Activated naive CD4-positive, alpha-beta T cell (primary cell): ENCODE measurements at places on chromosomes 1 and 21.

- no peak for DNase-seq
These were observed 36.0 kb upstream of the LRRN2 start for GRCh38 chr1:204721373-204722055.

DNA sequence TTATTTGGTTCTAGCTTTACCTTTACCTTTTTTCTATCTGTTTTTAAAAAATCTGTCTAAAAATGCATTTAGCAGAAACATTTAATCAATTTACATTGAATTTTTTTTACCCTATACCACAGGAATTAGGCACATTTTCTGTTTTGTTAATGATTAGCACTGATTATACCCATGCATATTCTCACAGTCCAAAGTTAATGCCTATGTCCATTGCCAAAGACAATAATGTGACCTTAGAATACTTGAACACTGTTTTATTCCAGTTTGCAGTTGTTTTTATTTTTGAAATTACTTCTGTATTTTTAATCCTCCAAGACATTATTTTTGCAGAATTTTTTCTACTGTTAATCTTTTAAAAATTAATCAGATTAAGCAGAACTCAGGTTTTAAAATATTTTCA, 11.0 kb upstream of the AMY2B start:
- DNase-seq, result no peak

- no peak for DNase-seq
These were observed 12.6 kb upstream of the BARHL2 start for GRCh38 chr1:90729504-90730242.

DNA sequence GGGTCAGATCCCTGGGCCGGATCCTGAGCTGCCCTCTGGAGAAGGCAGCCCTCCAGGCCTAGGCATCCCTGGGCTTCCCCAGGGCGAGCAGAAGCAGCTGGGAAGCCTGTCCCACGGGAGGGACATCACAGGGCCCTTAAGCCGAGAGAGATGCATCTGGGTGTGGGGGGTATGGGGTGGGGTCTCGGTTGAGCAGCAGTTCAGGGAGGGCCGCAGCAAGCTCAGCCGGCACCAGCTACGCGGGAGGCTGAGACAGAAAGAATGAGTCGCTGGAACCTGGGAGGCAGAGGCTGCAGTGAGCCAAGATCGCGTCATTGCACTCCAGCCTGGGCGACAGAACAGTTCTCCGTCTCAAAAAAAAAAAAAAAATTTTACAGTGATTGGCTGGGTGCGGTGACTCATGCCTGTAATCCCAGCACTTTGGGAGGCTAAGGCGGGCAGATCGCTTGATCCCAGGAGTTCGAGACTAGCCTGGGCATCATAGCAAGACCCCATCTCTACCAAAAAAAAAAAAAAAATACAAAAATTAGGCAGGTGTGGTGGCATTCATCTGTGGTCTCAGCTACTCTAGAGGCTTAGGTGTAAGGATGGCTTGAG, 37.7 kb downstream of the RRP1 start:
- no peak for DNase-seq

DNA sequence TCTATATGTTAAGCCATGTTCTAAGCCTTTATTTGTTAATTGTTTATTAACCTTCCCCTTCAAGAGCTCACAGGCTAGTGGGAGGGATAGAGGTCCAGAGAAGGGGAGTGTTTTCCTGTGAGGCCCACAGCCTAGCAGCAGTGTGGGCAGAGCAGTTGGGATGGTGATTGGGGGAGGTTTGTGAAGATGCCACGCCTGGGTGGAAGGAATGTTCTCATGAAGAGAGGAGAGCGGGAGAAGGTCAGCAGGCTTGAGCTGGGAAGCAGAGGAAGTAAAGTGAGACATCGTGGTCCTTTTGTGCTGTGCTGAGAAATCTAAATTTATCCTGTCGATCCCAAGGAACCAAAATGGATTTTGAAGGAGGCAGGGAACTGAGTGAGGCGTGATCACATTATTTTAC, 42.6 kb downstream of the TRAPPC10 start:
- DNase-seq, result no peak

DNA sequence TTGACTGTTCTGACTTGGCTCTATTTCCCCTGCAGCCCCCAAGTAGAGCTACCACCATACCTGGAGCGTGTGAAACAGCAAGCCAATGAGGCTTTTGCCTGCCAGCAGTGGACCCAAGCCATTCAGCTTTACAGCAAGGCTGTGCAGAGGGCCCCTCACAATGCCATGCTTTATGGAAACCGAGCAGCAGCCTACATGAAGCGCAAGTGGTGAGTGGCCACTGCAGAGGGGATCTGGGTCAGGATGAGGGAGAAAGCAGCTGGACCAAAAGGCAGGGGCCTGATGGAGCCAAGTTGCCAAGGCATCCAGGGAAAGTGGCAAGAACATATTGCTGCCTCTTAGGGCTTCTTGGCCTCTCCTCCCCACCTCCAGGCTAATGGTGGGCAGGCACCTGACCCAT, 24.1 kb upstream of the TMEM222 start:
- no peak for DNase-seq

- no peak for DNase-seq
These were observed 2.0 kb downstream of the GLUL start for GRCh38 chr1:182389619-182390047.

GRCh38 chr1:206584683-206585082, 27.6 kb downstream of the EIF2D start:
- DNase-seq, result no peak

- DNase-seq, result no peak
These were observed 22.3 kb downstream of the ACP6 start for GRCh38 chr1:147647796-147648633.

GRCh38 chr1:115955228-115955627, 21.1 kb upstream of the SLC22A15 start:
- no peak for DNase-seq

- no peak for DNase-seq
These were observed 8.6 kb upstream of the C1QTNF12 start for GRCh38 chr1:1255078-1255477.

GRCh38 chr1:160942926-160943325, 11.7 kb downstream of the ITLN2 start:
- no peak for DNase-seq

GRCh38 chr1:94755675-94756074, 64.5 kb upstream of the SLC44A3 start:
- DNase-seq, result no peak

- DNase-seq, result no peak
These were observed 35.1 kb upstream of the OLIG2 start for GRCh38 chr21:32990666-32991065.

- DNase-seq, result no peak
These were observed 53.8 kb upstream of the APP start for GRCh38 chr21:26224366-26224765.

DNA sequence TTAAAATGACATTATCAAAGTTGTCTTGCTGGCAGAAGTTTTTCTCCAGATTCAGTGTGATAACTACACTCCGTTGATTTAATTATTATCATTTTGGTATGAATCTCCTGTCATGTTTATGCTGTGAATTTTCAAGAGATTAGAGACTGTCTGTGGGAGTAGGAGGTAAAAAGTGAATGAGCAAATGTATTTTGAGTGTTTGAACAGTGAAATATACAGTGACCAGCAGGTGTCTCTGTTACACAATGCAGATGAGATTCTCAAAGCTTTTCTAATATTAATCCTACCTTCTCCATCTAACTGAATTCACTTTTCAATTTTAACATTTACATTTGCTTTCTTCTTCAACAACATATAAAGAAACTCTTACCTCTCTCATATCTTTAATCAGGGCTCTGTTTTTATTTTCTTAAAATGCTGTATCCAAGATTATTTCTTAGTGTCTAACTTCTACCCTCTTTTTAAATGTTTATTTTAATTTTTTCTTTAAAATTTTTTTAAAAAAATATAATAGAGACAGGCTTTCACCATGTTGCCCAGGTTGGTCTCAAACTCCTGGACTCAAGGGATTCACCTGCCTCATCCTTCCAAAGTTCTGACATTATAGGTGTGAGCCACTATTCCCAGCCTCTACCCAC, 20.9 kb upstream of the HSPA13 start:
- no peak for DNase-seq

DNA sequence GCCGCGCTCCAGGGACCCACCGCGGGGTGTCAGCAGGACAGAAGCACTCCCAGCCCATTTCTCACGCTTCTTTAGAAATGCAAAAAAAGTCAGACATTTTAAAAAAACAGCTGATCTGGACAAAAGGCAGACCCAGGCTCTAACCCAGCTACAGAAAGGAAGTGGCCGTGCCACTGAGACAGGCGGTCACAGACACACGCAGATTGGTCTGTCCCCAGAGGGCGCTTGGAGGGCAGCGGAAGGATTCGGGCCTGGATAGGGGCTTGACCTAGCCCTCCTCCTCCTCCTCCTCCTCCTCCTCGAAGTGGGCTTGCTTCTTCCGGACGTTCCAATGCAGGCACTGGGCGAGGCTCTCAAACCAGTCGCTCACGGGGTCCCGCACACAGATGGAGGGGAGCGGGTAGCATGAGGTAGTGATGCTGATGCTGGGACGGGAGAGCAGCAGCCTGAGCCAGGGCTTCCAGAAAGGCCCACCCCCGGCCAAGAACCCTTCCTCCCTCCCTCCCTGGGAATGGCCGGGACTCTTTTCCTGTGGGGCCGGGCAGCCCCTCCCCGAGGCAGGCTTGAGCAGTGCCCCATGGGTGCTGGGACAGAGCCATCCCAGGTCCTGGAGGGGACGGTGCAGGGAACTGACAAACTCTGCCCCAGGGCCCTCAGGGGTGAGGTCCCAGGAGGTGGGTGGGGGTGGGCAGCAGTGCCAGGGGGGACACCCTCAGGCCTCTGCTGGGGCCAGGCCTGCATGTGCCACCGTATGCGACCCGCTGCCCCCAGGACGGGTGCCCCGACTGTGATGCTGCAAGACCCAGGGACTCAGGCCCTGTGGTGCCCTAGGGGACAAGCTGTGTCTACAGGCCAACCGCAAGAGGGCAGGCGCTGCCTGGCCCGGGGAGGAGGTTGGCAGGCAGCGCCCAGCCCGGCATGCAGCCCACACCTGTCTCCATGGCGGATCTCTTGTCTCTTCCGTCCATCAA, 25.3 kb downstream of the NADK start:
- no peak for DNase-seq

GRCh38 chr1:8351693-8352470, 34.0 kb downstream of the SLC45A1 start:
- no peak for DNase-seq

DNA sequence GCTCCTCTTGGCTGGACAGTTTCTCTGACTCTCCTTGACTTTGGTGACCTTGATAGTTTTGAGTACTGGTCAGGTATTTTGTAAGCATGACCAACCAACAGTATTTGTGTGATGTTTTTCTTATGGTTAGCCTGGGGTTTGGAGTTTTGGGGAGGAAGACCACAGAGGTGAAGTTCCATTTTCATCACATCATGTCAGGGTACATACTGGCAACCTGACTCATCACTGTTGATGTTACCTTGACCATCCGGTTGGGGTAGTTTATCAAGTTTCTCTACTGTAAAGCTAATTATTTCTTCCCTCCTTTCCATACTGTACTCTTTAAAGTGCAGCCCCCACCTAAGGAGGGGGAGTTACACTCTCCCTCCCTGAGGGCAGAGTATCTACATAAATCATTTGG, 13.4 kb downstream of the OSCP1 start:
- DNase-seq, result no peak

DNA sequence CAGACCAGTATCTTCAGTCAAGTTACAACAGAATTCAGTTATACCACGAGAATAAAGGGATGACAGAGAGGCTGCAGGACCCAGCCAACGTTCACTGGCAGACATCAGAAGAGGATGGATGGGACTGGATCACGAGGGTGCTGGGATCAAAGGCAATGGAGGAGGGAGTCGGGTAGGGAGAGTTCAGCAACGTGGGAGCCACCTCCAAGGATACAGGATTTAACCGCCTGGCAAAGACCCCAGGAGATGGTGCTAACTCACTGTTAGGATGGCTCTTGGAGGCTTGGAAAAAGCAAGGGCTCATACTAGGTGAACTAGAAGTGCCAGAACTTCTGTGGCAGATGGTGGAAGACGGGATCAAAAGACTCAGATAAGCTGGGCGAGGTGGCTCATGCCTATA, 99.1 kb upstream of the DISP3 start:
- no peak for DNase-seq

DNA sequence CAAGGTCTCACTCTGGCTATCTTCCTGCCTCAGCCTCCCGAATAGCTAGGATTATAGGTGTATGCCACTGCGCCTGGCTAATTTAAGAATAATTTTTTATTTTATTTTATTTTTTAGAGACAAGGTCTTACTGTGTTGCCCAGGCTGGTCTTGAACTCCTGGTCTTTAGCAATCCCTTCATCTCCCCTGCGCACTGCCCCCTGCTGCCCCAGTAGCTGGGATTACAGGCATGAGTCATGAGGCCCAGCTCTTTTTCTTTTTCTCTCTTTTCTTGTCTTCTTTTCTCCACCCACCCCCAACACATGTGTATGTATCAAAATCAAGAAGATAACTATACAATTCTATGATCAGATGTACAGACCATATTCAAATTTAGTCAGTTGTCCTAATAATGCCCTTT, 87.2 kb downstream of the PEX14 start:
- DNase-seq, result no peak

DNA sequence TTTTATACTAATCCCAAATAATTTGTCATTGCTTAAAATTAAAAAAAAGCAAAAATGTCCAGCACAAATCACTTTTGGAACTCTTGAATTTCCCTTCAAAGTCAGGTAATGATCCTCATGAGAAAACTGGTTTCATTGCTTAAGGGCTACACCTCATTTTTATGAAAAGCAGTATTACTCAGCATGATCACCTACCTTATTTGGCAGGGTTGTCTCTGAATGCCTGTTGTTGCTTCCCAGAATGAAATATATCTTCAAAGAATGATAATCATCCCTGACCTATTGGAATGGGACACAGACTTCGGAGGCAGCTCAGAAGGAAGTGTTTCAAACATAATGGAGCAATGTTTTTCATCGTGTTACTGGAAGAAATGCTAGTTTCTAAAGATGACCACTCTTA, 29.7 kb downstream of the C1orf21 start:
- no peak for DNase-seq
